ENCODE measurements at places on chromosomes 3 and 15.

- DNase-seq: no peak
These were observed 242.6 kb upstream of the TPRG1 start for GRCh38 chr3:188929137-188929536.

DNA sequence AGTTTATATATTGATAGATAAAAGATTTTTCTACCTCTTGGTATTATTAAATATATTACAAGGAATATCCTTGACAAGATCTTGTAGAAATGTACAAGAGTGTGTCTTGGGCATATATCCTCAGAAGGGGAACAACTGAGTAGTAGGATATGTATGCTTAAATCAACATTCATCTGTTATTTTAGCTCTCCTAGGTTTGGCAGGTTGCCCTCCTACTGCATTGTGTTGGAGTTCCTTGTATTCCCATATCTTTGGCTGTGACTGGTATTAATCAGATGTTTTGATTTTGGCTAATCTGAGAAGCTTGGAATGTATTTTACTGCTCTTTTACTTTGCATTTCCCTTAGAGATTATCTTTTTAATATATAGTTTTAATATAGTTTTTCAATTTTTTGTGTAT lies 4.6 kb downstream of the MYRIP start:
- DNase-seq: no peak

DNA sequence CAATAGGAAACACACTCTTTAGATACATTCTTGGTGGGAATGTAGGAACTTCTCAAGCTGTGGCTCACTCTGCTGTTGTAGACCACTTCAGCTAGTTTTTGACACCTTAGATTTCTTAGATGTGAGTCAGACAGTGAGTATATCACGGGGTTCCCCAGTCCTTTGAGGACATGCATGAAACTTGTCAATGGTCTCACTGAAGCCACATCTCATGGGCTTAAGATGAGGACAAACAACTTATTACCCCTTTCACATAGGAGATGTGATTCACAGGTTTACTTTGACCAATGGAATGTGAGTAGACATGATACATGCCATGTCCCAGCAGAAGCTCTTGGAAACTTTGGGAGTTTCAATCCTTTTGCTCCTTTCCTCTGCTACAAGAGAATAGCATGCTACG lies 325.5 kb downstream of the CHST2 start:
- DNase-seq: no peak

DNA sequence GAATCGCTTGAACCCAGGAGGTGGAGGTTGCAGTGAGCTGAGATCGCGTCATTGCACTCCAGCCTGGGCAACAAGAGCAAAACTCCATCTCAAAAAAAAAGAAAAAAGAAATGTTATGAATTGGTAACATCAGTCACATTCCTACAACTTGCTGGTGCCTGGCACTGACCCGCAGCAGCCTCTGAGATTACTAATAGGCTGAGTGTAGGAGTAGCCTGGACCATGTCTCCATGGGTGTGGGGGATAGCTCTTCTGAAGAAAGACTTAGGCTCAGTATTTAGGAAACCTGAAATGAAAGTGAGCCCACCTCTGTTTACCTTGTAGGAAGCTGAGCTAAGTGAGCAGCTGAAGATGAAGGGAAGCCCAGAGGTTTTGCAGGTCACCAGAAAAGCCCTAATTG lies 148.3 kb downstream of the LRRC28 start:
- no peak for DNase-seq

GRCh38 chr15:80324545-80325080 lies 72.6 kb upstream of the CTXND1 start:
- no peak for DNase-seq

- no peak for DNase-seq
These were observed 51.8 kb downstream of the CMTM7 start for GRCh38 chr3:32443478-32443877.

DNA sequence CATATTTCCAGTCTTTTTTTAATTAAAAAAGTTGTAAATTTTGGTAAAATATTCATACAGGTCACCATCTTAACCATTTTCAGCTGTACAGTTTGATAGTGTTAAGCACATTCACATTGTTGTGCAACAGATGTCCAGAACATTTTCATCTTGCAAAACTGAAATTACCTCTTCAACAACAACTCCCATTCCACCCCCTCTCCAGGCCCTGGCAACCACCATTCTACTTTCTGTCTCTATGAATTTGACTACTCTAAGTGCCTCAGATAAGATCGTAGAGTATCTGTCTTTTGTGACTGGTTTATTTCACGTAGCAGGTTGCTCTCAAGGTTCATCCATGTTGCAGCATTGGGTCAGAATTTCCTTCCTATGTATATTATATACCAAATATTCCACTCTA lies 76.0 kb downstream of the SLCO3A1 start:
- DNase-seq: no peak

GRCh38 chr3:2771193-2771592 lies 339.0 kb downstream of the IL5RA start:
- DNase-seq: no peak

GRCh38 chr3:94195381-94195780 lies 132.5 kb downstream of the NSUN3 start:
- no peak for DNase-seq

- no peak for DNase-seq
These were observed 240.7 kb upstream of the TBC1D5 start for GRCh38 chr3:17983106-17983505.

DNA sequence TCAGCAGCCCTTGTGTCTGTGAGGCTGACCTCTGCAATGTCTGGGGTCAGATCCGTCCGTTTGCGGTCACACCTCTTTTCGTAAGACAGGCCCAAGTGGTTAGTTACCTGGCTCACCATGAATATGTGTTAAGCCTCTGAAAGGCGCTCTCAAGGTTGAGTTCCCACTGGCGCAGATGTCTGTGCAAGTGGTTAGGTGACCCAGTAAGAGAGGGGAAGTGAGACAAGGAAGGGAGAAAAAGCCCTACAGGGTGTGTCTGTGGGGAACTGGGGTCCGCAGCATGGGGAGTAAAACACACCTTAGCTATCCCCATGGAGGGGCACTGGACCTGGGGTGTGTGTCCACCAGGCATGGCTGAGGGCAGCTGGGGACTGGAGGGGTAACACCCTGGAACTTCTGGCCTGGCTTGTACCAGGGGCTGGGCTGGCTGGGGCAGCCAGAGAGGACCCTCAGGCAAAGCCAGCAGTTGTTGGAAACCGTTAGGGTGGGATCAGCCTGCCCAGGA lies 391.6 kb upstream of the PROK2 start:
- no peak for DNase-seq

DNA sequence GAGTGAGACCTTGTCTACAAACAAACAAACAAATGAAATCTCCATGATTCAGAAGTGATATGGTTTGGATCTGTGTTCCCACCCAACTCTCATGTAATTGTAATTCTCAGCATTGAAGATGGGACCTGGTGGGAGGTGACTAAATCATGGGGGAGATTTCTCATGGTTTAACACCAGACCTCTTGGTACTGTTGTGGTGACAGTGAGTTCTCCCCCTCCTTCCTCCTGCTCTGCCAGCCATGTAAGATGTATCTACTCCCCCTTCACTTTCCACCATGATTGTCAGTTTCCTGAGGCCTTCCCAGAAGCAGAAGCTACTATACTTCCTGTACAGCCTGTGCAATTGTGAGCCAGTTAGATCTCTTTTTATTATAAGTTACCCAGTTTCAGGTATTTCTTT lies 438.4 kb upstream of the THBS1 start:
- no peak for DNase-seq

- DNase-seq: no peak
These were observed 112.8 kb upstream of the MEF2A start for GRCh38 chr15:99452728-99453636.

- DNase-seq: no peak
These were observed 324.6 kb upstream of the TBC1D5 start for GRCh38 chr3:18066899-18067582.

DNA sequence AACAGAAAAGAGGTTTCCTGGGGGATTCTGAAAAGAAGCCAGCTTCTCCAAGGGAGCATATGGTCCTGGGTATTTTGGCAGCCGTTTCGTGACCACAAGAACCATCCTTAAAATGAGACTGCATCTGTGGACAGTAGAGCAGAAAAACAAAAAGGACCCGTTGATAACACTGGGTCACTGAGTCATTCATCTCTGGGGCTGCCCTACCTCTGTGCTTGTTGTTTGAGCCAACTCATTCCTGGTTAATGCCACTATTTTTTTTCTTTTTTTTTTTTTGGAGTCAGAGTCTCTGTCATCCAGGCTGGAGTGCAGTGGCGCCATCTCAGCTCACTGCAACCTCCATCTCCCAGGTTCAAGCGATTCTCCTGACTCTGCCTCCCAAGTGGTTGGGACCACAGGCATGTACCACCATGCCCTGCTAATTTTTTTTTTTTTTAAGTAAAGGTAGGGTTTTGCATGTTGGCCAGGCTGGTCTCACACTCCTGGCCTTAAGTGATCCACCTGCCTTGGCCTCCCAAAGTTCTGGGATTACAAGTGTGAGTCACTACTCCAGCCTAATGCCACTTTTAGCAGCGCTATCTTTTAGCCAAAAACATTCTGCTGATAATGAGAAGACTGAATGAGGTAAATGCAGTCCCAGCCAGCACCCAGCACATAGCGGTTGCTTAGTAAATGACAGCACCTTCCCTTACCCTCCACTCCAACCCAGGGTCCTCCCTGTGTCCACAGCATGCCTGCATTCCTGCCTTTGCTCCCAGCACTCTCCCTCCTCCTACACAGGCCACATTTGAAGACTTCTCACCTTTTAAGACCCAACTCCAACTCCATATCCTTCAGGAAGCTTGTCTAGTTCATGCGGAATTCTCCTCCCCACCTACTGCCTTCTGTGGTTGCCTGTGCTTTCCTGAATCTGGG lies 9.1 kb upstream of the ISL2 start:
- no peak for DNase-seq

- no peak for DNase-seq
These were observed 102.9 kb downstream of the SHQ1 start for GRCh38 chr3:72745146-72745999.

DNA sequence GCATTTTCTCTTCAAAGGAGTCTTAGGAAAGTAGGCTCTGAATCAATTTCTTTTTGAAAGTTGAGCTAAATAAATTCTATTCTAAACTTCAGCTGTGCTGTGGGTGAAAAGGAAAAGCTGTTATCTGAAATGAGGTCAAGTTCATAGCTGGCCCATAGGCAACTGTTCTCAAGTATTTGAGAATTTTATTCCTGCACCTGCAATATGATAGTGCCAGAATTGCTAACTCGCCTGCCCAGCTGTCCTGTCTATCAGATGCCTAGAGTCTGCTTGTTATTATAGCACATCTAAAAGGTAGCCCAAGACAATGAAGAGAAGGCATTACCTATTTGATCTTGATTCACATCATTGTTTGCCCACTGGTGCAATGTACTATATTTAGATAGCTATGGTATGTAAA lies 798.7 kb downstream of the DIPK2A start:
- no peak for DNase-seq
